Upper lobe of right lung (tissue), 1 donor: ENCODE measurements at places on chromosomes 1 and 21. TPM values are rescaled to one million over a fixed set of nuclear protein-coding genes. Genes with fewer than 3 reads are reported as not detected.

Gene KRTAP10-4
- total RNA-seq: not detected

Gene CA6
- total RNA-seq: not detected

Gene RBBP5
- 16.6 TPM for total RNA-seq

Gene COA7
- 17.9 TPM for total RNA-seq

Gene CD5L
- total RNA-seq: 0.93 TPM

Gene LRRC40
- total RNA-seq: 10.3 TPM

Gene PRDM16
- total RNA-seq: 21.0 TPM

Gene MAP10
- 2.1 TPM for total RNA-seq

Gene ESRRG
- total RNA-seq: 0.29 TPM

Gene KRTAP12-1
- not detected for total RNA-seq

Gene RIPPLY3
- total RNA-seq: not detected

Gene TSPEAR
- 0.23 TPM for total RNA-seq

Gene TFF3
- total RNA-seq: 19.6 TPM

Gene DIPK1A
- total RNA-seq: 4.6 TPM

Gene OLFML2B
- total RNA-seq: 17.5 TPM
